ENCODE measurements at places on chromosomes 3 and 15. TPM values are rescaled to one million over a fixed set of nuclear protein-coding genes. Genes with fewer than 3 reads are reported as not detected.
A peak's percentile ranks its signal among the peaks of the same experiment; 100 is the strongest.

The CGNL1 gene
- total RNA-seq = 81.5 TPM

DNA sequence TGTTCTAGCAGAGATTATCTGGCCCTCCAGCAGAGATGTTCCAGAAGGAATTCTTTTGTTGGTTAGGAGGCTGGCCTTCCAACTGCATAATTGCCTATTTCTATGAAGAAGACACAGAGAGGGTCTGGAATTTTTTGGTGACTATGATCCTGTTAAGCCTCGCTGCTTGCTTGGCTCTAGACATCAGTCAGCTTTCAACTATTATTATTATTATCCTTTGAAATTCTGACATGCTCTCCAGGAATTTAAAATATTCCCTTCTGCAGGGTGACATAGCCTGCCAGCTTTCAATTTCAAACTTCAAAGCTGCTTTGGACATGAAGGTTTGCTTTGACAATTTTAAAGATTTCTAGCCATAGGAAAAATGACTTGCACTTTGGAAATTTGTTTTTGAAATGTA is 26.3 kb upstream of the ZNF148 start:
- no peak for DNase-seq

DNA sequence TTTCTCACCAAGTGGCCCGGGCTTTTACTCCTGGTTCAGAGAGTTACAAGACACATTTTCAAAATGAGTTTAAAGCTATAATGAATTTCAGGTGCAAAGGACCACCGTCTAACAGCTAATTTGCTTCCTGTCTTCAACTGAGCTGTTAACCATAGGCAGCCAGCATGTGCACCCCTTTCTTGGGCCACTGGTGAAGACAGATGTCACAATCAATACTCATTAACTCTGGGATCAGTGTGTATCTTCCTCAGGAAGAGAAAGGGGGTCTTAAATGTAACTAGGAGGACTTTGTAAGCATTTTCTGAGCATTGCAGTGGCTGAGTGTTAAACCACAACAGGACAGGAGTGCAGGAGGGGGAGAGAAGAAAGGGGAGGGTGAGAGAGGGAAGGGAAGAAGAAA is 750.7 kb upstream of the CFAP20DC start:
- DNase-seq = no peak

GRCh38 chr3:20726786-20727185 is 540.8 kb upstream of the SGO1 start:
- no peak for DNase-seq

DNA sequence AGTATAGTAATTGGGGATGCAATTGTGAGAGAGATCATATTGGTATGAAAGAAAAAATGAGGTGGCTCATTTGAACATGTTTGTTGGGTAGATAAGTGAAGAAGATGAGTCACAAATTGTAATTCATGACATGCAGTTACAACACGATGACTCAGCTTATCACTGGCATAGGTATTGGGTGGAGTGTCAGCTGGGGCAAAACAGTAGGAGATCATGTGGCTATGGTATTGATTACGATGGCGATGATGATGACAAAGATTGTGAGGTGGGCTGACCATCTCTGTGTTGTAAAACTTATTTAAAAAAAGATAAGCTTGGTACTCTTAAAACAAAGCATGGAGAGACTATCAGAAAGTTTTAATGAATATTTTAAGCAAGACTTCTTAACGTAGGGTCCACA is 11.6 kb upstream of the DPH6 start:
- DNase-seq = no peak

GRCh38 chr15:68620721-68621527 is 42.1 kb downstream of the CORO2B start:
- no peak for DNase-seq

DNA sequence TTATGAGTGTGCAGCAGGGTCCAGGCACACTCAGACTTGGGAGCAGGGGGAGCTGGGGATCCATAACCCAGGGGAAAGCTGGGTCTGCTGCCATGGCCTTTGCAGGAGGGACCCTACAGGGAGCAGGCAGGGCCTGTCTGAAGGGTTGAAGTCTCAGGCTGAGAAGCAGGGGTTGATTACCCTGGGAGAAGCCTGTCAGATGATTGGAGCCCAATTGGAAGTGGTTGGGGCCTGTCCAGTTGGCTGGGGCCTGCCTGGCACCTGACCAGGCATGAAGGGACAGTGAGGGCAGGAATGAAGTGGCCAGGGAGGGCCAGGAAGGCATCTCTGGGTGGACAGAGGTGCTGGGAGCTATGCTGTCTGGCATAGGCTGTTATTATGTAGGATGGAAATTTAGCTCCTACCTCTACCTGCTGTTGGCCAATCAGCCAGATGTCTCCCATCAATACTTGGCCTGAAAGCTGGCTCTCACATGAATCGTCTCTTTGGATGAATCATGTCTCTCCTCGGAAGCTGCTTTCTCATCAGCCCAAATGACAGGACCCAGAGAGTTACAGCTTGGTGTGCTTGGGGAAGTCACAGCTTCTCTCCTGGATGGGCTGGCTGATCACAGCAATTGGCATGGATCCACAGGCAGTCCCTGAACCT is 27.4 kb upstream of the SLCO2A1 start:
- DNase-seq = peak; percentile 4

The FBXL2 gene
- total RNA-seq = 18.3 TPM

The SH2D7 gene
- total RNA-seq = not detected

DNA sequence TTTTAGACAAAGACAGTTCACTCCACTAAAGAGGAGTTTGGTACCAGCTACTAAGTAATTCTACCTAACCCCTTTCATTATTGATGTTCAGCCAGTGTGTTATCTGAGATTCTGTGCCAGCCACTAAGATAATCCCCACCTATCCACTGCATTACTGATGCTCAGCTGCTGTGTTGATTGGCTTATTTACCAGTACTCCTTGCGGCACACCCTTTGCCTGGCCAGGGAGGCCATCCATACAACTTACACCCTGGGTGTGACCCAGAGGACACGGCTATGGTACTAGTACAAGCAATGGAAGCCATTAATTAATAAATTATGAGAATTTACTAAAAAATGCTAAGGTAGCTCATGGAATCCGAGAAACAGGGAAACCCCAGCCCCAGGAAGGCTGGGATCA is 290.7 kb upstream of the CTNNB1 start:
- DNase-seq = no peak

DNA sequence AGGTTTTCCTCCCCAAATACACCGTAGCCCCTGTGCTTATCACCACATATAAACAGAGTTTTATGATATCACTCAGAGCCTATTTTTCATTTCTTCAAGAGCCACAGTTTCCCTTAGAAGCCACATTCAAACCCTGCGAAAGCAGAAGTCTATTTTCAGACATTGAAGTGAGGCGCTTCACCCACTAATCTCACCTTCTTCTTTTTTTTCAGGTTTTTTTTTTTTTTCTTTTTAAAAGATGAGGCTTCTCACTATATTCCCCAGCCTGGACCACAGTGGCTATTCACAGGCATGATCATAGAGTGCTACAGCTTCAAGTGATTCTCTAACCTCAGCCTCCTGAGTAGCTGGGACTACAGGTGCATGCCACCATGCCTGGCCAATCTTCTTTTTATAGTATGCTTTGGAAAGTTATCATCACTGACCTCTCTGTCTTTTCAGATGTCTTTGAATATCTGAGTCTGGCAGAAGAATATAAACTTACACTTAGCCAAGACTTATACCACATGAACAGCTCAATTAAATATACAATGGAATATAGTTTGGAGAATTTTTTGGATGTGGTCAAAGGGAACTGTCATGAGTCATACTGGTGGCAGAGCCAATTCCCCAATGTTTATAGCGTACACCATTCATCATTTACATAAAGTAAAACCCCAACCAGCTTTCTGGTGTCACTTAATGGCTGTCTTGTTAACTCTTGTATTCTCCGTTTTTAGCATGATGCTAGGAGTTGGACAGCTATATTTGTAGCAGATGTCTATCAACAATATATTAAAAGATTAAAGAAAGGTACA is 59.7 kb upstream of the CCDC50 start:
- DNase-seq = peak; percentile 36

GRCh38 chr15:28947221-28947674 is 61.5 kb downstream of the APBA2 start:
- no peak for DNase-seq
